Cortex of kidney (tissue), 1 donor: ENCODE measurements at places on chromosomes 1 and 21.

DNA sequence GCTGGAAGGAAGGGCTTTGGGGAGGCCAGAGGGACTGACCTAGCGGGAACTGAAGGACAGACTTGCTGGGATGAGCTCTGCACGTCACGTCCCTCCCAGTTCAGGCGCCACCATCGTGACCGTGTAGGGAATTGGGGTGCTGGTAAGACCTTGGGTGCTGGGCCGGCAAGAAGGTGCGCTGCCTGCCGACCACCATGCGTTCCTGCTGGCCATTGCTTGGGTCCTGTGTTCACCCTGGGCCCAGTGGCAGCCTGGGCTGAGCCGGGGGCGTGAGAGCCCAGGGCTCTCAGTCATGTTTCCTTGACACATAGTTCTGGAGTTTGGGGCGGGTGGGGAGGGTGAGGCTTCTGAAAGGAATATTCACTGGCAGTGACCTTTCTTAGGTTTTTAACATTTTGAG, 176.0 kb downstream of the CAMTA1 start:
- DNase-seq = no peak

DNA sequence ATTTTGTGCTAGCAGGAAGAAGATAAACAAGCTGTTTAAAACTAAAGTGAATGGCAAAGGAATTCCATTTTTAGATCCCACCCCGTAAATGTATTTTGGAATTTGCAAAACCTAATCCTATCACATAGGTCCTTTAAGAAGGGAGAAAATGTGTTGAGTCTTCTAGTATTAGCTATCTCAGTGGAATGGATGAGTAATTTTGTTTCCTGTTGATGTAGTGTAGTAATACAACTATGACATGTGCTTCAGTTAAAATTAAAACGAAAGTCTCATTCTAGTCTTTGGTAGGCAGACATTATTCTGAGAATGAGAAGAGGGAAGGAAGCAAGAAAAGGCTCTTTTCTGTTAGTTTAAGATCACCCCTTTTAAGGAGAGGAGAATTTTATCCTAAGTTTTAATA, 265.9 kb upstream of the C1orf105 start:
- no peak for DNase-seq

GRCh38 chr21:42684109-42684916, 30.9 kb downstream of the PDE9A start:
- DNase-seq = no peak

DNA sequence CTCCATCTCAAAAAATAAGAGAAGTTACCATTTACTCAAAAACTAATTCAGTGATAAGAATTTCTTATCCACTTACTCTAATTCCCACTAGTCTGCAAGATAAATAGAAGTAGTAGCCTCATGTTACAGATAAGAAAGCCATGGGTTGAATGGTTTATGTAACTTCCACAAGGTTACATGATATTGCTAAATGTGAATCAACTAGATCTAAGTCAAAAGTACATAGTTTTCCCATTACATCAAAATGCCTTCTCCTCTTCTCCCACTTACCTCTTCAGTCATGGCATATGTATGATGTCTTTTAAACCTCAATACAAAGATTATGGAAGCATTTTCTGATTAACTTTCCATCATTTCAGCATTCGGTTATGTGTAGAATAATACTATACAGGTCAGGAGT, 108.5 kb downstream of the ASH1L start:
- no peak for DNase-seq

DNA sequence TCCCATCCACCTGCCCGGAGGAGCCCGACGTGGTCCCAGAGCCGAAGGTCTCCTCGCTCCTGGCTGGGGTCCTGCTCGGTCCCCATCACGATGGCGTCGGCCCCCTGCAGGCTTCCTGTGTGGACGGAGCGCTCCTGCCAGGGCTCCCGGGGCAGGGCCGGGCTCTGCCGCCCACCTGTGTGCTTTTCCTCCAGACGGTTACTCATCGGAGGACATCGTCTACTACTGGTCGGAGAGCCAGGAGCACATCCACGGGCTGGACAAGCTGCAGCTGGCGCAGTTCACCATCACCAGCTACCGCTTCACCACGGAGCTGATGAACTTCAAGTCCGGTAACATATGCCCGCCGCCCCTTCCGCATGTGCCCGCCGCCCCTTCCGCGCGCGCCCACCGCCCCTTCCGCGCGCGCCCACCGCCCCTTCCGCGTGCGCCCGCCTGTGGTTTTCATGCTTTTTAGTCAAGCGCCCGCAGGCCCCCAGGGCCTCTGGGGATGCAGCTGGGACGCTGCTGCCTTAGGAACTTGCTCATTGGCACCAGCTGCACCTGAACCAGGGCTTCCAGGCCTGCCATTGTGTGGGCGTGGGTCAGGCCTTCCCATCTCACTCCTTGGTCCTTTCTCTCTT, 8.9 kb downstream of the GABRD start:
- DNase-seq = no peak

DNA sequence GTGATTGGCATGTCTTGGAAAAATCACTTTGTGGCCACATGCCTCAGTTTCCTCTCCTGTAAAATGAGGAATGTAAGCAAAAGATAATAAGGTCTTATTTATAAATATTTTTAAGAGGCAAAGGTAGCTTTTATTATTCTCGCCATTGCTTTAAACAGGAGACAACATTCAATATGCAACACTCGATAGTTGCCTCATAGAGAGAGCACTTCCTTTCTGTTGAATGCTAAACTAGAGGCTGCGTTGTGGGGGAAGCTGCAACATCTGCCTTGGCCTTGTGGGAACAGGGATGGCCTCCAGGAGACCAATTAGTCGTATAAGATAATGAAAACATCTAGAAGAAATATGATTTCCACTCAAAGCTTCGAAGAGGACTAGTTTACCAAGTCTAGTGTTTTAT, 3.5 kb downstream of the OSCP1 start:
- DNase-seq = no peak

DNA sequence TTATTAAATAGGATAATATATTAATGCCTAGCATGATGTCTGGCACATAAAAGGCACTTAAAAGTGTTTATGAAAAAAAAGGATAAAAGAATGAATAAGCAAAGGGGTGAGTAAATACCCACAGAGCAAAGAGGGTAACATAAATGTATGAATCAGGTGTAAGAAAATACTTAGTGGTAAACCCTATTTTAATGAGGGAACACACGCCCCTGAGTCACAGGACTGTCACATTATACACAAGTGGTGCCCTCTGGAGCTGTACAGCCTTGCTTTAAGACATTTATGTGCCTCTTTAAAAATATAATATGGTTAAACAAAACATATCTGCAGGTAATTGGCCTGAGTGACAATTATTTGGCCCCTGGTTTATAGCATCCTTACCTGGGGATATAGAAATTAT, 78.1 kb upstream of the PTBP2 start:
- no peak for DNase-seq

GRCh38 chr1:3654549-3655281, 2.4 kb downstream of the TP73 start:
- DNase-seq = no peak

DNA sequence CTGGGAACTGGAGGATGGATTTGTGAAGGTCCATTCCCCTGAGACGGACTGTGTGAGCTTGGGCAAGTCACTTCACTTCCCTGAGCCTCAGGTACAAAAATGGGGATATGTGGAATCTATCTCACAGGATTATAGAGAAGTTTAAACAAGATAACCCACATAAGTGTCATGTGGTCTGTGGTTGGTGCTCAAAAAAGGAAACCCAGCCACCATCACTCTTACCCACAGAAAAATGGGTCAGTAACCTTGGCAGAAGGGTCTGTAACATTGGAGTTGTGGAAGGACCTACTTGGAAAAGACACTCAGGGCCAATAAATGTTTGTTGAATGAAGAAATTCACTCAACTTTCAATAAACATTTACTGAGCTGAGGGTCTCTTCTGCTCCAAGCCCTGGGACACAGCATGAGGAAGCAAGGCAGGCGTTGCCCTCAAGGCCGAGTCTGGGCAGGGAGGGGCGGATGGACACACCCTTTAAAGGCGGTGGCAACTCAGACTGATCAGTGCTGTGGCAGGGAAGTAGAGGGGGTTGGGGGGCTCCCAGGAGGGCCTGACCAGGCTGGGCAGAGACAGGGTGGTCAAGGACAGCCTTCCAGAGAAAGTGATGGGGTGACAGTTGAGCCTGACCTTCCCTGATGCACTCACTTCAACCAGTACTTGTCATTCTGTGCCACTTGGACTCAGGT, 66.7 kb upstream of the ACOT11 start:
- no peak for DNase-seq

GRCh38 chr1:42319871-42320484, 15.1 kb downstream of the FOXJ3 start:
- no peak for DNase-seq

GRCh38 chr1:31689379-31689778, 14.4 kb downstream of the COL16A1 start:
- DNase-seq = no peak

DNA sequence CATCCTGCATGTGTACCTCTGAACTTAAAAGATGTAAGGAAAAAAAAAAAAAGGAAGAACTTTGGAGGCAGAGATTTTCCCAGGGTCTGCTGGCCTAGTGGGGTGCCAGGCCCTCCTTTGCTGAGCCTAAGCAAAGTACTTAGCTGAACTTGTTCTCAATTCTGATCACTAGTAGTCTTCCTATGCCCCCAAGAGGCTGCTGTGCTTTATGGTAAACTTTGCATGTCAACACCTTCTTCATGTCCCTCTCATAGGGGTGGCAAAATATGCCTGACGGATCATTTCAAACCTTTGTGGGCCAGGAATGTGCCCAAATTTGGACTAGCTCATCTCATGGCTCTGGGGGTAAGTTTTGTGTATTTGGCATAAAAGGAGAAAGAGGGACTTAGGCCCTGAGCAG, 1.4 kb upstream of the USP21 start:
- no peak for DNase-seq

GRCh38 chr1:54606096-54606989, 17.0 kb downstream of the FAM151A start:
- DNase-seq = no peak

GRCh38 chr1:198750081-198750480, 111.2 kb downstream of the PTPRC start:
- no peak for DNase-seq

- no peak for DNase-seq
Measured at GRCh38 chr1:35715568-35716002, 3.1 kb downstream of the C1orf216 start.

DNA sequence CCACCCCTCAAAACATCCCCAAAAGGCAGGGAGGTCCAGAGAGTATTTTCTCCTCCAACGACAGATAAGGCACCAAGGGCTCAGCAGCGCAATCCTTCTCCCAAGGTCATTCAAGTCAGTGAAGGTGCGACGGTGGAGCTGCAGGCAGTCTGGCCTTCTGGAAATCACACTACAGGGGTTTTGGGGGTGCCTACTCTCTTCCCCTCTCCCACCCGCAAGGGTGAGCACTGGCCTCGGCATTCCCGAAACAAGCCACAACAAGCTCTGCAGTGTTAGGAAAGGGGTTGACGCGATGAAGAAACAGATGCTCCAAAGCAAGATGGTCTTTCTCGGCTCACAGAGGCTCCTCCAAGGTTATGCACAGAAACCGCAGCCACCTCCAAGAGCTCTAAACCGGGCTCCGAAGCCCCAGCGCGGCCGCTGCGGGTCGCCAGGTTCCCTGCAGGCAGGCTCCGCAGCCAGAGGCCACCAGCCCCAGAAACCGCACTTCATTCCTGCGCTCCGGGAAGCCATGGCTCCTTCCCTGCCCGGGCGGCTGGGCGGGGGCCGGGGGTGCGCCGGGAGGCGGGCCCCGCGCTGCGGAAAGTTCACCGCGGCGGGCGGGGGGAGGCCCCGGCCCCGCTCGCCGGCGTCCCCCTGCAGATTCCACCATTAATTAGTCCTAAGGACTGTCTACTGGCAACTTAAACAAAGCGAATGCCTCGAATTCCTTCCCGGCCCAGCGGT, 1.1 kb downstream of the LUZP1 start:
- DNase-seq = no peak

- DNase-seq = no peak
Measured at GRCh38 chr1:8661185-8662110, 156.0 kb downstream of the RERE start.

GRCh38 chr1:26553942-26554682, 24.6 kb downstream of the RPS6KA1 start:
- no peak for DNase-seq

GRCh38 chr1:19717467-19717866, 52.8 kb downstream of the HTR6 start:
- DNase-seq = no peak

DNA sequence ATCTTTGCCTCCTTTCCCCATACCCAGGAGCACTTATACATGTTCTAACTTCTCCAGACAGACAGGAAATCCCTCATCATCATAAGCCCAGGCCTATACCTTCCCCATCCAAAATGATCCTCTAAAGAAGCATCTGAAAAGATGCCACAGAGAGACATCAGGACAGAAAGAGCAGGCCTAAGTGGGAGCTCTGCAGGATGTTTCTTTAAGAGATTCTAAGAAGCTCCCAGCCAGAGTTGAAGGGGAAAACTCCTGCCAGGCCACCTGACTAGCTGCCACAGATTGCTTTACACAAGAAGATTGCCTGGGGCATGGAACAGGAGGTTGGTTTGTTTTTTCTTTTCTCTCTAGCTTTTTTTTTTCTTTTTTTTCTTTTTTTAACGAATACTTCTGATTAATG, 275.8 kb downstream of the VAV3 start:
- DNase-seq = no peak

DNA sequence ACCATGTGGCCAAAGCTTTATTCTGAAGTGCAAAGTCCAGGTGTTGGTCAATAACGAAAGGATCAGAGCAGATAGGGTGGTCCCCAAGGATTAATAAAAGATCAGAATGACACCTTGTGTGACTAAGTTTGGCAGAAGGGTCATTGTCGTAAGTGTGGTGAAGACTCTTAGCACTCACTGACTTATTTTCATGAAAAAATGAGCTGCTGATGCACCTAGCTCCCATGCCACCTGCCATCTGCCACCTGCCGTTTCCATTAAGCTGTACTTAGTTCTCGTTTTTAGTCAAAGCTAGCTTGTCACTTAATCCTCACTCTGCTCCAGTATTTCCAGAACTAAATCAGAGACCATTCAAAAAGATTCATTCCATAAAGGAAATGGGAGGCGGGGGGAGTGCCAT, 112.6 kb downstream of the SEC16B start:
- no peak for DNase-seq

GRCh38 chr1:99855914-99856450, 5.8 kb downstream of the AGL start:
- DNase-seq = no peak

GRCh38 chr1:172105230-172105629, 263.9 kb downstream of the DNM3 start:
- no peak for DNase-seq

- no peak for DNase-seq
Measured at GRCh38 chr21:37642493-37642892, 273.8 kb downstream of the KCNJ6 start.
